ENCODE measurements at places on chromosomes 4 and X. TPM values are rescaled to one million over a fixed set of nuclear protein-coding genes. Genes with fewer than 3 reads are reported as not detected.

- H3K27ac ChIP-seq = no peak overlapping the region
- DNase-seq = no peak
- no peak overlapping the region for H3K4me3 ChIP-seq
- no peaks in the 10 kb centered on the region for H3K4me1 ChIP-seq
Measured at GRCh38 chr4:84063619-84064018, 435.5 kb downstream of the NKX6-1 start.

- no peaks in the 10 kb centered on the region for H3K36me3 ChIP-seq
- H3K4me3 ChIP-seq = no peak overlapping the region
- no peaks in the 10 kb centered on the region for H3K27me3 ChIP-seq
- DNase-seq = no peak
- H3K4me1 ChIP-seq = no peaks in the 10 kb centered on the region
Measured at GRCh38 chrX:11528623-11529022, 137.1 kb downstream of the ARHGAP6 start.

BLTP1 gene
- 22.2 TPM for total RNA-seq

DNA sequence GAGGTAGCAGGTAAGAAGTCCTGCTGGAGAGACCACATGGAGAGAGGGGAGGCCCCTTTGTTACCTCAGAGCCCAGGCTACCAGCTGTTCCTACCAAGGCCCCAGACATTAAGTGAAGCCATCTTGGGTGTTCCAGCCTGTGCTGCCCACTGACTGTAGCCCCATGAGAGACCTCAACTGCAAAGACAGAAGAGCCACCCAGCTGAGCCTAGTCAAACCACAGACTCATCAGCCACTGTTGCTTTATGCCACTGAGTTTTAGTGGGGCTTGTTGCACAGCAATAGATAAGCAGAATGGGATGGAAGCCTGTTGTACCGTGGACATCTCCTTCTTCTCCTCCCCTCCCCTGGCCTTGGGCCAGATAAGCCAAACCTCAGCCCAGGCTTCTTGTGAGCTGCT is 83.9 kb downstream of the ADRA2C start:
- no peak overlapping the region for H3K27ac ChIP-seq
- no peak for DNase-seq
- no peak overlapping the region for H3K4me3 ChIP-seq
- peaks cover 28% of the 10 kb centered on the region for H3K27me3 ChIP-seq
- no peaks in the 10 kb centered on the region for H3K4me1 ChIP-seq

GRCh38 chr4:147777456-147778091 is 45.7 kb downstream of the ARHGAP10 start:
- H3K4me3 ChIP-seq = no peak overlapping the region
- H3K36me3 ChIP-seq = no peaks in the 10 kb centered on the region
- no peaks in the 10 kb centered on the region for H3K27me3 ChIP-seq
- H3K4me1 ChIP-seq = peaks cover 76% of the 10 kb centered on the region
- DNase-seq = no peak

DNA sequence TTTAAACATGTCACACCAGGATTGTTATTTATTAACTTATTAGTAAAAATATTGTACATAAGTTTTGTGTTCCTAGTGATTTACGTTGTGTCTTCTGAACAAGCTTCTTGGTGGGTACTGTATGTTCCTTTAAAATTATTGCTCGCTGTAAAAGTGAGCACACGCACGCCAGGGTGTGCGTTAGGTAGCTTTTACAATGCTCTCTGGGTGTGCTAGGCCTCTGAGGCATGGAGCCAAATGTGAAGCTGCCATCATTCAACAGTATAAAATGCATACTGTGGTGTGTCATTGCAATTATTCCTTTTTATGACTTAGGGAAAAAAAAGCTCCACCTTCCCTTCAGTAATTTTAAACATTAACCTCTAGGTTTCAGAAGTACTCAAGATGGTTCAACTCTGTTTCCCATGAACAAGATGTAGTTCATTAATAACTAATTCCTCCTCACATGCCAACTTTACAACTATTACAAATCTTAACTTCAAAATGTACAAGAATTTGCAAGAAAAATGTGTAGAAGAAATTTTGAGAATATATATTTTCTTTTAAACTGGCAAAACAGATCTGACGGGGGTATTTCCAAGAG is 42.4 kb downstream of the ATOH1 start:
- no peak overlapping the region for H3K27ac ChIP-seq
- no peaks in the 10 kb centered on the region for H3K27me3 ChIP-seq
- no peak for DNase-seq
- H3K36me3 ChIP-seq = no peaks in the 10 kb centered on the region
- no peak overlapping the region for H3K4me3 ChIP-seq
- no peaks in the 10 kb centered on the region for H3K4me1 ChIP-seq

CXCR3 gene
- 0.21 TPM for total RNA-seq

CPZ gene
- not detected for total RNA-seq

SULT1E1 gene
- total RNA-seq = not detected
